Keratinocyte (primary cell): ENCODE measurements at places on chromosomes 4 and X.

DNA sequence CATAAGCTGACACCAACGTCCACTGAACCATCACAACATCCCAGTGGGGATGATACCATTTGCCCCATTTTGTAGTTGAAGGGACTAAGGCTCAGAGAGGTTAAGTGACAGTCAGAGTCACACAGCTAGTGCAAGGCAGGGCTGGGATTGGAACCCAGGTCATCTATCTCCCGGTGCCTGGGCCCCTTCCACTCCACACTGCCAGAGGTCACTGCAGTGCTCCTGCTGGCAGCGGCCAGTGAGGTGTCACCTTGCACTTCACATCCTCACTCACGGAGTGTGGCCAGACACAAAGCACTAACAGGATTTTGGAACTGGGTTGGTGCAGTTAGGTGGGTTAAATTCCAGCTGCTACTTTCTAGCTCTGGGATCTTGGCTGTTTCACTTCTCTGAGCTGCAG lies 118.7 kb downstream of the ENPP6 start:
- no peak for DNase-seq

DNA sequence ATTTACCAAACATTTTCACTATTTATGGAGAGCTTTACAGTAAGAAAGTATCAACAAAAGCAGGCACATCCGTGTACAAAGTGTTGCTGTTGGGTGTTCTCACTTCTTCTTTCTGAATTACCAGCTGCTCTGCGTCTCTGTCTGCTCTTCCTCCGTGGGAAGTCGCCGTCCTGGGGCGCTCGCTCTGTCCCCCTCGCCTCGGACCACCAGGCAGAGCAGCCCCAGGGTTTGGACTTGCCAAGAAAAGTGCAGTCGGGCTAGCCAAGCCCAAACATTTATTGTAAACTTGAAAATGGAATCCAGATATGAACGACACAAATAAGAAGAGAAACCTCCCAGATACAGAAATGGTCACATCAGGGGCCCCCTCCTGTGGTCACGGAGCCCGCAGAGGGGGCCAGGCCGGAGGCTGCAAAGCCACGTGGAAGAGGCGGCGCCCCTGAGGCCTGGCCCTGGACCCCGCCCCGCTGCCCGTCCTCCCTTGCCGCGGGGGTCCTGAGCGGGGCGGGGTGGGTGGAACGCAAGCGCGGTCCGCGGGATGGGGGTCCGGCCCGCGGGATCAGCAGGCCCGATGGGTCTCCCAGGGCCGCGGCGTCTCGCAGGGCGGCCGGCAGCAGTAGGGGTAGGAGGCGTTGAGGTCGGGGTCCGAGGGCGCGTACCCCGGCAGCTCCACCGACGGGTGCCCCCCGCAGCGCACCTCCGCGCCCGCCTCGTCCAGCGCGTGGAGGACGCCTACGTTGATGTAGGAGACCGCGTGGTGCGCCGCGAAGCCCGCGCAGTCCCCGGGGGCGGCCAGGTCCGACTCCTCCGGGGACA lies 1.5 kb downstream of the TMEM271 start:
- DNase-seq = no peak

DNA sequence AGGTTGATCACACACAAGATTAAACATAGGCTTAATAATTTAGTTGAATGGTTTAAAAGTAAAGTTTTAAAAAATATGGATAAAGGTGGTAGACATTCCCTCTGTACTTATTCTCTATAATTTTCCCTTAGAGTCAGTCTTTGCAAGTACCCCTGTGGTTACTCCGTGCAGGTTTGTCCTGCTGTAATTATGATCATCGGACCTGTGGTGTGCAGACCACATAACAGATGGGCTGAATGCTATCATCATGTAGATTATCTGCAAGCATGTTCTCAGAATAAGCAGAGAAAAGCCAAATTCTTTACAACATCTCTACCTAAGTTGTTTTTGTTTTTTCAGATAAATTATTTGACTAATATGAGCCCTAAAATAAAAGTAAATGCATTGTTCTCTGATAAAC lies 146.8 kb downstream of the FSTL5 start:
- DNase-seq = no peak

GRCh38 chr4:44210750-44211149 lies 237.9 kb downstream of the KCTD8 start:
- DNase-seq = no peak

GRCh38 chr4:159719531-159719930 lies 616.7 kb downstream of the RAPGEF2 start:
- DNase-seq = no peak

DNA sequence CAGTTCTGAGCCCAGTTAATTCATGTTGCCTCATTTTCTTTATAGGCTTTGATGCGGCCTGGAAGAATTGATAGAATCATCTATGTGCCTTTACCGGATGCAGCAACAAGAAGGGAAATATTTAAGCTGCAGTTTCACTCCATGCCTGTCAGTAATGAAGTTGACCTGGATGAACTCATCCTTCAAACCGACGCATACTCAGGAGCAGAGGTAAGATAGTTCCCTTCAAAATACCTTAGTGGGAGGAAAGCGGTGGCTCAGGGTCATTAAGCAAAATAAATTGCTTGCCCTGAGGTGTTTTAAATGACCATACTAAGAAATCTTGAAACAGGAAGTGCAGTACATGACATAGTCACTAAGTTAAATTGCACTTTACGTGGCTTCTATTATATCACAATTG lies 140.6 kb upstream of the SPRY1 start:
- DNase-seq = no peak
